ENCODE measurements at places on chromosomes 2 and 18.

- DNase-seq = no peak
These were observed 754.4 kb downstream of the ADCYAP1 start for GRCh38 chr18:1658908-1659566.

- no peak for DNase-seq
These were observed 31.4 kb downstream of the SEMA4F start for GRCh38 chr2:74685408-74685807.

DNA sequence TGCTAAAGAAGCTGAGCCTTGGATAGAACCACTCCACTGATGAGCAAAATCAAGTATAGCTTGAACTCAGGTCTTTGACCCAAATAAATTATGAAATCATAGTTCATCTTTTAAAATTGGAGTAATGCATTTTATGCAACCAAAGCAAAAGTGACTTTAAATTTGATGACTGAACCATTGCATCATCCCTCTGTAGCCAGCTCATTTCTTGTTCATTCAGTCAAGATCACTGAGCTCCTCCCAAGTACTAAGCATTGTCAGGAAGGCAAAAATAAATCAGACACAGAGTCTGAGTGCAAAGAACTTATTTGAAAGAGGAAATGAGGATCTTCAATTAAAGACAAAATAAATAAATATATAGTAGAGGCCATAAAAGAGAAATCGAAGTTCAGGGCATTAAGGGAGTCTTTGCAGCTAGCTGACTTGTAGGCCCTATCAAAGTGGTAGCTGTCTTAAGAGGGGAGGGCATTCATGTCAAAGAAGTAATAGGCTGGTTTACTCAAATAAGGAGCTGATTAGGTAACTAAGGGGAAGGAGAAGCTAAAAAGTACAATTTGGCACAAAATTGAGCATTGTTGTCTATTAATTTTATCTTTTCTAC, 411.8 kb downstream of the MTX2 start:
- DNase-seq = no peak

- no peak for DNase-seq
These were observed 513.9 kb upstream of the NXPH2 start for GRCh38 chr2:139293992-139294548.

- DNase-seq = no peak
These were observed 64.2 kb downstream of the TPO start for GRCh38 chr2:1477196-1478040.

- no peak for DNase-seq
These were observed 53.1 kb upstream of the PPP1CB start for GRCh38 chr2:28698545-28698944.

DNA sequence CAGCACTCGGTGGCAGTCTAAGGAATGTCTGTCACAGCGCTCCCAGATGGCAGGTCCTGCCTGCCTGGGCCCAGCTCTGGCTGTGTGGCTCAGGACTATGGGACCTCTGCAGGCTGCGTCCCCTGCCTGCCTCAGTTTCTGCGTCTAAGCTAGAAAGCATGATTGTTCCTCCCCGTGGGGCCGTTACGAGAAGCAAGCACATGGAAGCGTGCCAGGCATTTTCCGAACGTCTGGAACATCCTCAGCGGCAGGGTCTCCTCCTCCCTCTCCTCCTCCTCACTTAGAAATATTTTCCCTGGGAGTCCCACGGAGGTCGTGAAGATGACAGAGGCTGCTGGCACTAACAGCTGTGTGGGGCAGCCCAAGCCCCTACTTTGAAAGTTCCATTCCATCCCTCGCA, 43.3 kb downstream of the LRRFIP1 start:
- DNase-seq = no peak

- DNase-seq = no peak
These were observed at the start of gene KCNG3 for GRCh38 chr2:42493468-42494354. TSS of gene KCNG3 (minus strand) at chr2:42493982. CDS start at chr2:42493501, 481 bp downstream.

- no peak for DNase-seq
These were observed 14.9 kb downstream of the ROCK1 start for GRCh38 chr18:21096760-21097159.

- DNase-seq = no peak
These were observed 616.7 kb upstream of the PIK3C3 start for GRCh38 chr18:41338341-41338740.

- no peak for DNase-seq
These were observed 74.9 kb downstream of the TTC32 start for GRCh38 chr2:19826874-19827273.

- DNase-seq = peak; percentile 81
These were observed 2.8 kb downstream of the NPAS2 start for GRCh38 chr2:100822587-100823248.

- DNase-seq = no peak
These were observed 37.7 kb upstream of the MEX3C start for GRCh38 chr18:51235009-51235789.

- no peak for DNase-seq
These were observed 81.6 kb downstream of the SH3RF3 start for GRCh38 chr2:109210431-109211200.

DNA sequence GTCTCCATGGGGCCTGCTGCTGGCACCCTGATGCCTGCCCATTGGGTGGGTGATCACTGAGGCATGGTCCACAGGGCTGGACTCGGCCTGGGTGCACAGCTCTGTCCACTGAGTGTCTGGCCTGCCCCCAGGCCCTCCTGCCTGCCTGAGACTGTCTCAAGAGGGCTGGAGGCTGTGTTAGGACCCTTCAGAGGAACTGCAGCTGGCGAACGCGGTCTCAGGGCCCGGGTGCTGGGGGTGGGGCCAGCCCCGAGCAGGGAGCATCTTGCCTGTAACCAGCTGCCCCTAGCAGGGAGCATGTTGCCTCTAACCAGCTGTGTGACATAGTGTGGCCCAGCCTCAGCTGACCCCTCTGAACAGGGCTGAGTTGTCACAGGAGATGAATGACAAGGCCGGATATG, 50.0 kb downstream of the TWIST2 start:
- no peak for DNase-seq
